NCI-H524 treated with DMSO at 0.1 percent for 48 hours (cell line): ENCODE measurements at places on chromosomes 5 and 9.

GRCh38 chr5:149271716-149272563, at the start of gene AFAP1L1:
Gene AFAP1L1, plus strand, starts transcription at chr5:149271859. Its CDS starts 110 bp downstream, at chr5:149271969.
- DNase-seq, result no peak

GRCh38 chr5:11494340-11494739, 409.9 kb downstream of the CTNND2 start:
- DNase-seq, result no peak

GRCh38 chr9:70532716-70533115, 118.3 kb upstream of the KLF9 start:
- no peak for DNase-seq

GRCh38 chr9:68974431-68974830, 39.5 kb downstream of the PRKACG start:
- DNase-seq, result no peak

DNA sequence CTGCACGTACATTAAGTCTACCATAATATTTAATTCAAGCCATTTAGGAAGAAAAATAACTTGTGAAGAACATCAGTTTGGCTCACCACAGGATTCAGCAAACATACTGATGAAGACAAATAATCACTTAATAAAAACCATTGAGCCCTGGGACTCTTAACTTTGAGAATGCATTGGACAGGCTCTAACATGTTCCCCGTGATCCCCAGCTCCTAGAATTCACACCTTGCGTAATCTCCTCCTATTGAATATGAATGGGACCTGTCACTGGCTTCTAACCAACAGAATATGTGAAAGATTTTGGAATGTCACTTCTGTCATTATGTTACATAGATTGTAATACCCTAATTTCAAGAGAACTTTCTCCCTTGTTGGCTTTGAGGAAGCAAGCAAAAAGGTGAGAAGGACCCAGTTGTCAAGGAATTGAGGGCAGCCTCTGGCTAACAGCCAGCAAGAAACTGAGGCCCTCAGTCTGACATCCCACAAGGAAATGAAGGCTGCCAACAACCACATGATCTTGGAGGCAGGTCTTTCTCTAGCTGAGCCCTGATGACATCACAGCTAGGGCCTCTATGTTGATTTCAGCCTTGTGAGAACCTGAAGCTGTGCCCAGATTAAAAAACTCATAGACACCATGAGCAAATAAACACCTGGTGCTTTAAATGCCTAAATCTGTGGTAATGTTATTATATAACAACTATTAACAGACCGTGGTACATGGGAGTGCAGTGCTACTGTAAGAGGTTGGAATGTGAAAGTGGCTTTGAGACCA, 433.2 kb downstream of the SEMA5A start:
- DNase-seq, result no peak

GRCh38 chr9:134606951-134607731, 34.5 kb upstream of the COL5A1 start:
- no peak for DNase-seq
